ENCODE measurements at places on chromosomes 6 and 20.

DNA sequence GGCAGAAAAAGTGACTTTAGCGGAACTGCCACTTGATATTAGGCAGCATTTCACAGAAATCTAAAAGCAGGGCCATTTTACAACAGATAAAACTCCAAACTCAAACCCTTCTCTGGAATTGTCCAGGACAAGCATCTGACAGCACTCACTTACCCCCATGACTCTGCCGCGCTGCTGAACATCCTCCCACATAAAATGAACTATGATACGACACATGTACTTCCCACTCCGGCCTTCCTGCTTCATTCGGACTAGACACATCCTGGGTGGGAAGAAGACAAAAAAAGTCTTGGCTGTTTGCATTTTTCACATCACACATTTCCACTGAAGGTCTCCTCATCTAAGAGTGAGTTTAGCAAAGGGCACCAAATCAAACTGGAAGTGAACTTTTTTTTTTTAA lies 54.8 kb upstream of the FAM83C start:
- DNase-seq, result no peak

GRCh38 chr6:42370323-42370985 lies 81.3 kb downstream of the TRERF1 start:
- no peak for DNase-seq

DNA sequence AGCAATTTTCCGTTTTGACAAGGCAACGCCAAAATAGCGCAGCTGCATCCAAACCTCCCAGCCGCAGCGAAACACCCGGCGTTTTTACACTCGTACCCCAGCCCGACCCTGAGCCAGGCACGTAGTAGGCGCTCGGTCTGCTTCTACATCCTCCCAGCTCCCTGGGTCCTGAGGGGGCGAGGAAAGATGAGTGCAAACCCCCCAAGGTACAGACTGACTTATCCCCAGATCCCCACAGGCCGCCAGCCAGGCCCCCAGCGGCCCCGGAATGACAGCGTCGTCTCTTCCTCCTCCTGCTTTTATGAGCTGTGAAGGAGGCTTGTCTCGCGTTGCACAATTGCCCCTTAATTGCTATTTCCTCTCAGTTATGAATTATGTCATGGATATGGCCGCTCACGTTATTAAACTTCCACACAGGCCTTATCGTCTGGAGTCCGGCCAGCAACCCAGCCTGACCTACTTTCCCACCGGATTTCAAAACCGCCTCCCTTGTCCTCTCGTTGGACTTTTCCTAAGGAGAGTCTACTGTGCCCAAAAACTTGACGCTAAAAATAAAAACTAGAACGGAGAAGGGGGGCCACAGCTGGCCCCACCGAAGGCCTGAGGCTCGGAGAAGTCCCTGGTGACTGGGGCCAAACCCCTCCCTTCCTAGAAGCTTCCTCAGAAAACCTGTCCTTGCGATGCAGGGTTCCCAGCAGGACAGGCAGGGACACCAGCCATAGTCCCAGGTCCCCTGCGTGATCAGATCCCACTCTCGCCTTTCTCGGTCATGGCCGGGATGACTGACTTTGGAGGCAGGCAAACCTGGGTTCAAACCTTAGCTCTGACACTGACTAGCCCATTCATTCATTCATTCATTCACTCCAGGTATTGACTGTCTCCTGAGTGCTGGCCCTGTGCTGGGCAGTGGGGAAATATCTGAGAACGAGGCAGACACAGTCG lies 130.9 kb upstream of the PTPN1 start:
- DNase-seq, result no peak

GRCh38 chr6:12947151-12947871 lies 230.7 kb downstream of the PHACTR1 start:
- no peak for DNase-seq

DNA sequence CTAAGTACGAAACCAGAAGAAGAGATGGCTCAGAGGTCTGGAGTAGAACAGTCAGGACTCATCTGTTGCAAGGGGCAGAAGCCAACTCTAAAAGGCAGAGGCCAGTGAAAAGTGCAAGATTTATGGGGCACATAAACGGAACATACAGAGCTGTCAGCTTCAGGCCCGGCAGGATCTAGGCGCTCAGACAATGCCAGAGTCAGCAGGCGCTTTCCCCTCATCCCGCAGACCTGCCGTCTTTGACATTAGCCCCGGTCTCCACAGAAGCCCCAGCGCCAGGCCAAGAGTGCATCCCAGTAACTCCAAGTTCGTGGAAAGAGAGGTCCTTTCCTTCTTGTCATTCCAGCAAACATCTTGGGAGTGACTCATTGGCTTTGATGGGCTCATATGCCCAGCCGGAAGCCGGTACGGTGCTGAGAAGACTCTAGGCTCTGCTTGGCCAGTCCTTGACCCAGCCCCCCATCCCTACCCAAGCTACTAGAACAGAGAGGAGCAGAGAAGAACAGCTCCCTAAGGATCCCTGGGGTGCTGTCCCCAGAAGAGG lies 260.9 kb downstream of the TAF4 start:
- DNase-seq, result no peak

DNA sequence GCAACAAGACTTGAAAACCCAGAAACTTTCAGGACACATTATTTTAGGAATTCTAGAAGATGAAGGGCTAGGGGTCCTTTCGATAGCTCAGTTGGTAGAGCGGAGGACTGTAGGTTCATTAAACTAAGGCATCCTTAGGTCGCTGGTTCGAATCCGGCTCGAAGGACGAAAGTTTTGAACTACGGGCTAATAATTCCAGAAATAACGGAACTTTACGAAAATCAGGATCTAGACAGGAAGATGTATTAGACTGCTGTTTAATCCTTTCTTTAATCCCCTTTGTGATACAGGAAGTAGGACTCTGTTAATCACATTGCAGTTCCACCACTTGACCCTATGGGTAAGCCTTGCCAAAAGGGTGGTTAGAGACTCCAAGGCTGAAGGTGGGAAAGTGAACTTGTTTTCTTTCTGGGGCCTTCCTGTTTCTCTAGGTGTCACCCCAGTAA lies 21.2 kb upstream of the ABT1 start:
- no peak for DNase-seq

GRCh38 chr20:10761232-10761631 lies 87.4 kb upstream of the JAG1 start:
- no peak for DNase-seq

- DNase-seq, result no peak
These were observed 38.1 kb downstream of the IYD start for GRCh38 chr6:150406948-150407347.

GRCh38 chr6:168709390-168709789 lies 268.4 kb downstream of the SMOC2 start:
- no peak for DNase-seq

DNA sequence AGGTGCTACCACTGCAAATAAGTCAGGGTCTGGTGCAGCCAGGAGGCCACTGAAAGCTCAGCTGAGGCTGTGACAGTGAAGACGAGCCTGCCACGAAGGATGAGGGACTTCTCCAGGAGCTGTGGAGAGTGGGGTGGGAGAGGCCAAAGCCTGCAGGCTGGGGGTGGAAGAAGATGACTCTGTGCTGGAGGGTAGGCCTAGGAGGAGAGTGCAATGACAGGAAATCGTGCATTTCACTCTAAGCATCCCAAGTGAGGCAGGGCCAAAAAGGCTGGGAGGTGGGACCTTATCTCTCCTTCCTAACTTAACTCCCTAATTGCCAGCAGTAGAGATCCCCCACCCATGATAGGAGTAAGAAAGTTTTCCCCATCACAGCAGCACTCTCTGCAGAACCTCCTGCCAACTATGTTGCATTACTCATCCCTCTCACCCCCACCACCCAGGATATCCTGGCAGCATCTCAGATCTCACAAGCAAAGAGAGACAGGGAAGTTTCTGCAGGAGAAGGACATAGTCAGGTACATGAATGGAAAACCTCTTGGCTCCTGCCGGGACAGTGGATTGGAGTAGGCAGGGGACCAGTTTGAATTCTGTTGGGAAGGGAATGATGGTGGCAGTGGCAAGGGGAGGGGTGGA lies 466.2 kb downstream of the CDH26 start:
- DNase-seq, result no peak

DNA sequence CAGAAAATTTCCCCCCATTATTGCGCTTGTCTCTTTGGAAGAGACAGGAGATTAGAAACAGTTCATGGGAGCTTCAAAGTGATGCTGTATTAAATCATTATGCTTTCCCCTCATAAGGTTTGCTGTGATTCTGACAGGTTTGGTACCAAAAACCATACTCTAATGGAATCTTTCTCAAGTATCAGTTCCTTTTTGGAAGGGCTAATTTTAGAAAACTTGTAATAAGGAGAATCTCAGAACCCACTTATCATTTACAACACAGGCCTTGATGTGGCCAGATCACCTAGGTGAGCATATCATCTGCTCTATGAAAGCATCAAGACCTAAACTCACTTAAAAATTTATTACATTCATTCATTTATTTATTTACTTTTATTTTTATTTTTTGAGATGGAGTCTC lies 51.2 kb downstream of the TP53INP2 start:
- no peak for DNase-seq

Measured in activated T-helper 2 cell treated with anti-CD3 and anti-CD28 coated beads, Interferon-gamma antibody, Interleukin-2, Interleukin-4, amounts not matched to agents 10 μg/mL and 5 μg/mL and 100 μg/mL, durations not matched to agents 14 hours and 24 hours and 36 hours (primary cell).